Stimulated activated CD8-positive, alpha-beta memory T cell treated with anti-CD3 and anti-CD28 coated beads, Interleukin-2, amount 100 ng/mL, for 1 hour (primary cell): ENCODE measurements at places on chromosomes 5 and 9.

- DNase-seq = no peak
These were observed 161.4 kb downstream of the DOCK8 start for GRCh38 chr9:376115-376514.

DNA sequence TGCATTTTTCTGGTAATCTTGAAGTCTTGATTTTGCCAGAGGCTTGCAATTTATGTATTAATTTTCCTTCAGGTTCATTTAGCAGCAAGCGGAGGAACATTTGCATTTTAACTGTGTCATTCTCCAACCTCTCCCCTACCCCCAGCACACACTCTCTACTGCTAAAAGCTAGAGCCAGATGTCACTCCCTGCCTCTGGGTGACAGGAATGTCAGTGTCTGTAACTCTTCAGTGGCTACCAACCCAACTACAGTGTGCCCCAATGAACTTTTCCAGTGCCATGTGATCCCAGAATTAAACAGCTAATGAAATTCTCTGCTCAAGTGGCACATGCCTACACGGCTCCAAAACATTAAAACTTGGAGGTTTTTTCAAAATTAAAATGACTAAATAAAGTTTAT, 260.3 kb downstream of the GOLPH3 start:
- DNase-seq = no peak

- DNase-seq = no peak
These were observed 872 bp upstream of the SMIM3 start for GRCh38 chr5:150777685-150778084.

DNA sequence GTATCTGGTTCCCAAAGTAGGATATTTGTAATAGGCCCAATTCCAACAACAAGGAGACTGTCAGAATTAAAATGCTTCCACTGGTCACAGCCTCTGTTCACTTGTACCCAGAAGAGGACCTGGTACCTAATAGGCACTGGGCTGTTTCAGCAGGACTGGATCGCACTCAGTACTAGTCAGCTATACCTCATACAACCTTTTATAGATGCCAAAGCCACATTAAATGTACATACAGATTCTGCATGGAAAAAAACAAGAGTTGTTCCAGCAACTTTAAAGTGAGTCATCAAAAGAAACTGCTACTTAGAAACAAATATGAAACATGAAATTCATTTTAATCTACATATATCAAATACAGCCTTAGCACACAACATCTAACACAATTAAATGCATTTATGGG, 87.5 kb downstream of the GPR21 start:
- no peak for DNase-seq

DNA sequence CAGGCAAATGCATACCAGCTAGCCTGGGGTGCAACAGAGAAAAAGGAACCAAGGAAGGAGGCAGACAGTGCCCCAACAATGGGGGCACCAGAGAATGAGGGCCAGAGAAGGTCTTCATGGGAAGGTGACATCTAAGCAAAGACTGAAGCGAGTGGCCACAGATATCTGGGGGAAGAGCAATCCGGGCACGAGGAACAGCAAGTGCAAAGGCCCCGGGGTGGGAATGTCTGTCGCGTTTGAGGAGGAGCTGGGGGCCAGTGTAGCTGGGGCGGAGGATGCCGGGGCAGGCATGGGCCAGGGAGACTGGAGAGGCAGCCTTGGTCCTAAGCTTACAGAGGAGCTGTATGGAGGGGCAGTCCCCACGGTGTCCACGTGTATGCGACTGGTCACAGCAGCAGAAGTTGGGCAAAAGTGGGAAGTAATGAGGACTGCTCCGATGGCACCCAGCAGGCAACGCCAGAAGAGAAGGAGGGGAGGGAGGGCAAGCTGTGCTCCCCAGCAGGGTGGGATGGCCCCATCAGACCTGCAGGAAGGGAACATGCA, 19.1 kb downstream of the EEIG1 start:
- no peak for DNase-seq

DNA sequence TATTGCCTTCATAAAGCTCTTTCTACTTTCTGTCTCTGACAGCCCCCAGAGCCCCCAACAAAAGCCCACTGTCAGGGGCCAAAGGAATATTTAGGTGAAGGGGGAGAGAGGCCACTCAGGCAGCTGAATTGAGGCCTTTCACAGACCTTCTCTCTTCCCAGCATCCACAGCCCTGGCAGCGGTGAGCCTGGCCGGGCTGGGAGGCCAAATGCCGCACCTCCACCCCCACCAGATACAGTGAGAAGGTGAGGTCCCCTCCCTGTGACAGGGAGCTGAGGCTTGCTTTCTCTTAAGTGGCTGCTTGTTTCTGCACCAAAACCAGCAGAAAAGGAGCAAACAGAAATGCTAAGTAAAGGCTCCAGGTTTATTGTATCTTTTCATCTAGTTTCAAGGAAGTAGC, 168.1 kb downstream of the ROR2 start:
- no peak for DNase-seq

GRCh38 chr9:124789531-124789930, 12.6 kb downstream of the OLFML2A start:
- no peak for DNase-seq

GRCh38 chr5:73290242-73290641, 117.2 kb downstream of the TMEM174 start:
- DNase-seq = no peak

DNA sequence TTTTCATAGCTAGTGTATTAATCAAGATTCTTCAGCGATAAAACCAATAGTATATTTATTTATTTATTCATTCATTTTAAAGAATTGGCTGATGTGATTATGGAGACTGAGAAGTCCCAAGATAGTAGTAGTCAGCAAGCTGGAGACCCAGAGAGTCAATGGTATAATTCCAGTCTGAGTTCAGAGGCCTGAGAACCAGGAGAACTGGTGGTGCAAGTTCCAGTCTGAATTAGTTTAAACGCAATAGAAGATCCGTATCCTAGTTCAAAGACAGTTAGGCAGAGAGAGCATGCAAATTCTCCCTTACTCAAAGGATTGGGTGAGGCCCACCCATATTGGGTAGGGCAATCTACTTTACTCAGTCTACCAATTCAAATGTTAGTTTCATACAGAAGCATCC, 364.2 kb upstream of the RPS23 start:
- no peak for DNase-seq

DNA sequence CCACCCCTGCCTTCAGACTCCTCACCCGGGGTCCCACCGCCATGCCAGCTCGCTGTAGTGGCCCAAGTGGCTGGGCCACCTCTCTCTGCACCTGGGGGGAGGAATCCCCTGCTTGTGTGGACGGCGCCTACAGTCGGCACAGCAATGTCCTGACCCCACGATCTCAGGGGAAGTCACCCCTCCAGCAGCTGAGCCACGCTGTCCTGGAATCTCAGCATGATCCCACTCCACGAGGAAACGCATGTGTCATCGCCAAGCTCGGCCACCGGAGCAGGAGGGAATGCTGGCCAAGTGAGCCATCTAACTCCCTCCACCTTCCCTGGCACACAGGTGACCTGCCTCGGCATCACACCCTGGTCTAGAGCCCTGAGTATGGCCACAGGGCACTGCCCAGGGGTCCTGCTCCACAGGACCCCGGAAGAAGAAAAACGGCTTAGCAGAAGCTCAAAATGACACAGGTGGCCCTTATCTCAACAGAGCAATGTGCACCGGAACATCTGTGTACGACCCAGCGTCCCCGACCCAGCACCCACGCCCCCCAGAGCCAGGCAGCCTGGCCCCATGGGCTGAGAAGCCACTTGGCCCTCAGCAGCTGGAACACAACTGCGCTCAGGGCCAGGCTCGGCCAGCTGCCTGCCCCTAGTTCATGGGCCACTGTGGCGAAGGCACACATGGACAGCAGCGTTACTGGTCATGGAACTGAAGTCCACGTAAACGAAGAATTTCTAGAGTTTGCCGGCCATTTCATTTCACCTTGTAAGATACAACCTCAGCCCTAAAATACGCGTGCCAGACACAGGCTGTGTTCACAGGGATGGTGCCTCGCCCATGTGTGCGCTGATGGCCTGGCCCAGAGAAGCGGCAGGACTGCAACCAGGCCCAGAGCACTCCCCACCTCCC, 23.4 kb upstream of the CAMSAP1 start:
- DNase-seq = no peak

DNA sequence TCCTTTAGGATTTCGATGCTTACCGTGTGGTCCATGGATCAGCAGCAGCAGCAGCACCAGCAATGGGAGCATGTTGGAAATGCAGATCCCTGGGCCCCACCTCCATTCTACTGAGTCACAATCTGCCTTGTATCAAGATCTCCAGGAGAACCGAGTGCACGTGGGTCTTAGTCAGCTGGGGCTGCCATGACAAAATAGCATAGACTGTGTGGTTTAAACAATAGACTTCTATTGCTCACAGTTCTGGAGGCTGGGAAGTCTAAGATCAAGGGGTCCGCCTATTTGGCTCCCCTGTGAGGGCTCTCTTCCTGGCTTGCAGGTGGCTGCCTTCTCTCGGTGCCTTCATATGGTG, 1.3 kb upstream of the PROP1 start:
- DNase-seq = no peak

DNA sequence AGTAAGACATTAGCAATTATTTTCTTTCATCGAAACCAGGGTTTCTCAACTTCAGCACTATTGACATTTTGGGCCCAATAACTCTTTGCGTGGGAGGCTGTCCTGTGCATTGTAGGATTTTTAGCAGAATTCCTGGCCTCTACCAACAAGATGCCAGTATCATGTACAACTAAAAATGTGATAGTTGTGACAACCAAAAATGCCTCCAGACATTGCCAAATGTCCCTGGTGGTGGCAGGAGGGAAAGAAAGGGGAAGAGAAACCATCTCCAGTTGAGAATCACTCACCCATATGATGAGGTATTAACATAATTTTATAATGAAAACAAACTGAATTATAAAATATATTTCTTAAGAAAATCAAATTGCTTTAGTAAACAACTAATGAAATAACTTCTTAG, 406.1 kb downstream of the RAB3C start:
- no peak for DNase-seq

DNA sequence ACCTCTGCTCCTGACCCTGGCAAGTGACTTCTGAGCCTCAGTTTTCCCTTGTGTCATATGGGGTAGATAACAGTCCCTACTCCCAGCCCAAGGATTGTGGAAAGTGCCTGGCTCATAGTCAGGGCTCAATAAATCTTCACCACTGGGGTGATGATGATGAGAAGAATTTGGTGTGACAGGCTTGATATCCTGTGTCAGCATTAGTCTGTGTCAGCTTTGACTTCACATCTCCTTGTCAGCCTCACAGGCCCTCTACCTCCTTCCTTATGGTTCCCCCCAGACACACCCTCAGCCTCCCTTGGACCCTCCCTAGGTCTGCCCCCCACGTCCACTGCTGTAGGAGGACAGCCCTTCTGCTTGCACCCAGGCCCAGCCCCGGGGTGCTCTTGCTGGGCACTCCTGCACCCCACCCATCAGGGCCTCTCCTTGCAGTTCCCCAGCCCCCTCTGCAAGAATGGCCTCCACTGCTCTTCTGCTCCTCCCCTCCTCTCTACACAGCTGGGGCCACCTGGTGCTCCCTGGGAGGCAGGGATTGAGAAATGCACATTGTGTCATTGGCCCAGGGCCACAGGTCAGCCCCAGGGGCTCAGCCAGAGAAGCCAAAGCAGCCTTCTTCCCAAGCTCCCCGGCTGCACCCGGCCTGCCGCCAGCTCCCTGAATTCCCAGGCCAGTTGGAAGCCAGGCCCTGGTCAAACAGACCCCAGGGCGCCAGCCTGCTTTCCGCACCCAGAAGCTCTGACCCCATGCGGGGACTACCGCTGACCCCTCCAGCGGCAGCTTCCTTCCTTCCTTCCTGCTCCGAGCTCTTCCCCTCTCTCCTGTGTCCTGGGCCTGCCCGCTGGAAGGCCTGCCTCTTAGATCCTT, 7.7 kb downstream of the FGFR4 start:
- DNase-seq = no peak

GRCh38 chr9:125609744-125610143, 97.3 kb downstream of the MAPKAP1 start:
- DNase-seq = no peak

- no peak for DNase-seq
These were observed 602.7 kb upstream of the ZNF608 start for GRCh38 chr5:125348936-125349831.

DNA sequence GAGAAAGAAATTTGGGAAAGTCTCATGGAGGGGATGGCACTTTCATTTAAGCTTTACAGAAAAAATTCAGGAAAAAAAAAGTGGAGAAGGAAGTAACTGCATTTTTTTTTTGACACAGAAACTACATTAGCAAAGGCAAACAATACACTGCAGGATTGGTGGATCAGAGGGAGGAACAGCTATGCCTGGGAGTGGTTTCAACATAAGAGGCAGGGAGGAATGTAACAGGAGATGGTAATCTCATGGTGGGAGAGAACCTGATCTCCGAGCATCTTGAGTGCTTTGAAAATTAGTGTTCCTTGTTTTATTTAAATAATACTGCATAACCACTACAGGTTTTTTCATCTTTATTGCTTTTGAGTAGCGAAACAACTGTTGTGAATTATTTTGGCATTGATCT, 249.4 kb downstream of the FAM170A start:
- no peak for DNase-seq

DNA sequence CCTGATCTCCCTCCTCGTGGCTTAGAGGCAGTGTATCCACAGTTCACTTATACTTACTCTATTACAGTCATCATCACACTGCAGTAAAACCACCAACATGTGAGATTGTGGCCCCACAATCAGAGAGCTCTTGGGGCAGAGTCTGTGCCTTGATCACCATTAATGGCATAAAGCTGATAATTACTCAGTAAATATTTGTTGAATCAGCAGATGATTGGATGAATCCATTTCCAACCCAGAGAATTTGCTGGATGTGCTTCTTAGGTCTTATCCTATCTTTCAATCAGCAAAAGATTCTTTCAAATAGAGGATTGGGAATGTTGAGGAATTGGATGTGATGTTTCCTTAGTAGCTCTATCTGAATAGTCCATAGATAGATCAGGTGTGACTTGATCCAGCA, 88.8 kb upstream of the PITX1 start:
- no peak for DNase-seq

DNA sequence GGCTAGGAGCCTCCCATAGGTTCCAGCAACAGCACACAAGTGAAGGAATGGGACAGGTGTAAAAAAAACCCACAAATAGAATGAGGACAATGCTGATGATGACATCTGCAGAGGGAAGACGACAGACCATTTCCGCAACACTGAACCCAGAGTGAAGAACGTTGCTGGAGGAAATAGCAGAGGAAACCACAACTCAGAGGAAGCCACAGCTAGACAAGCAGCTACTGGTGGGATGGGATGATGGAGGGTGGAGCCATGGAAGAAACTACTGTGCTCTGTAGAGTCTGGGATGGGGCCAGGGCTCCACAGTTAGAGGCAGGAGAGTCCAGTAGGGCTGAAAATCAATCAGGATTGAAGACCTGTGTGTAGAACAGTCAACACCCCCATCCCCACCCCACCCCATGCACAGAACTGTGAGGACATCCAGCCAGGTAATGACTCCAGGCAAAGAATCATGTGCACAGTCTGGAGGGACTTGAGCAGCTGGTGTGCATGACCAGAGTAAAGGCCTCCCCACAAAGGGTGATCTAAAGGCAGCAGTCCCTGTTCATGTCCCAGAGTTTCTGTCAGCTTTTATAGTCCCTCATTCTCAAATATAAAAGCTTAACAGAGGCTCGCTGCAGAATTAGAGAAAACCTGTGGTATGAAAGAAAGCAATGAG, 65.2 kb upstream of the SPIN1 start:
- DNase-seq = peak; percentile 8
